ENCODE measurements at places on chromosomes 2 and 18. TPM values are rescaled to one million over a fixed set of nuclear protein-coding genes. Genes with fewer than 3 reads are reported as not detected.

Gene ITGA4
- total RNA-seq = 157 TPM

Gene KLHL41
- total RNA-seq = not detected

Gene FHOD3
- not detected for total RNA-seq

Gene KRTCAP3
- 4.8 TPM for total RNA-seq

Gene FTCDNL1
- total RNA-seq = 0.71 TPM

Gene ABCG5
- total RNA-seq = not detected

Gene CCDC102B
- total RNA-seq = 2.5 TPM

Gene DPYSL5
- 0.10 TPM for total RNA-seq

Gene CNGA3
- total RNA-seq = not detected

Gene CRACDL
- 1.2 TPM for total RNA-seq

Gene REG3A
- total RNA-seq = not detected

Gene XIRP2
- total RNA-seq = not detected

Gene EVX2
- total RNA-seq = not detected

Gene EML4
- 108 TPM for total RNA-seq

Gene C2orf15
- 0.20 TPM for total RNA-seq

Gene DNAJC5G
- not detected for total RNA-seq

Gene RAB6C
- total RNA-seq = not detected

Gene TXNL1
- total RNA-seq = 61.2 TPM

Gene BCL11A
- not detected for total RNA-seq

Gene RASGRP3
- 13.9 TPM for total RNA-seq

Gene TFCP2L1
- not detected for total RNA-seq

Gene DNAJC27
- 5.5 TPM for total RNA-seq

Gene TRPM8
- not detected for total RNA-seq

Gene NPPC
- total RNA-seq = not detected
